ENCODE measurements at places on chromosomes 4 and X.

GRCh38 chrX:17527135-17527701 is 152.2 kb downstream of the NHS start:
- peak; percentile 28 for DNase-seq

DNA sequence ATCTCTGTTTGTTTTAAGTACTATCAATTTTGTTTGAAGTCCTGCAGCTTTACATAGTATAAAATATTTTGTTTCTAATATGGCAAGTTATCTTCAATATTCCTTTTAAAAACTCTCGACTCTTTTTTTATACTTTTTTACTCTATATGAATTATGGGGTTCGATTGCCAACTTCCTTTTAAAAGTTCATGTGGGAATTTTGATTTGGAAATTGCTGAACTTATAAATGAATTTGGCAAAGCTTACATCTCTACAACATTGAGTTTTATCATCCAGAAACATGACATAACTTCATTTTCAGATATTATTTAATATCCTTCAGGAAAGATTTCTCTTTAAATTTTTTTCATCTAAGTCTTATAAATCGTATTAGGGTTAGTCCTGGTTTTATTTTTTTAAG is 60.8 kb downstream of the ASB9 start:
- no peak for DNase-seq

DNA sequence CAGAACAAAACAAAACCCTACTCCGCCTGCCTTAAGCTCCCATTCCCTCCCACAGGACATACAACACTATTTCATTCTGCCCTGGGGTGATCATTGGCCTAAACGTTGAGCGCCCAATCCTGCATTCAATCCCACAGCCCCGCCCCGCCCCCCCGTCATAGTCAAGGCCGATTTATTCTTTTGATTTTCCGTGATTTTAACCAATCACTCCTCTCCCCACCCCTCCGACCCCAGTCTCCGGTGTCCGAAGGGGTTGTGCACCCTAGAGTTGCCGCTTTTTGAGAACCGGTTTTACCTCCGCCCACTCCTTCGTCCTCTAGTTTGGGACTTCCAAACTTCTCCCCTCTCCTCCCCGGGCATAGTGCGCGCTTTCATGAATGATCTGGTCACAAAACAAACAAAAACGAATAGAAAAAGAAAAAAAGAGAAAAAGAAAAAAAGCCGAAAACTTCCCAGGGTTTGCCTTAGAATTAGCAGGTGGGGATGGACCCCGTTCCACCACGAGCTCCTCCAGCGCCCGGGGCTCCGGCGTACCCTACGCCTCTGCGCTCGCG is 446 bp upstream of the UBE2A start:
- DNase-seq, result peak; percentile 15

DNA sequence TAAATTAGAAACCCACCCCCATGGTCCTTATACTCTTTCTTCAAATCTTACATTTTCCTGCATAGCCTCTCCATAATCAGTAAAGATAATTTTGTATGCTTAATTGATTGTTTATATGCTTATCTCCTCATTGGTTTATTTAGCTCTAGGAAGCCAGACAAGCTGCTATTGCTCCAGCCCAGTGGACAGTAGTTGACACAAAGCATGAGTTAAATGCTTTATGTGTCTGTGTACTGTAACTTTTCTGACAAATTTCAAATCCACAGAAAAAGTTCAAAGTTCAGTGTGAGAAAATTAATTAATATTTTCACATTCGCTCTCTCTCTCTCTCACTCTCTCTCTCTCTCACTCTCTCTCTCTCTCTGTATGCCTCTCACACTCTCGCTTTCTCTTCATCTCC is 181.7 kb downstream of the GABRB1 start:
- DNase-seq, result no peak

GRCh38 chr4:47469951-47470350 is 6.4 kb upstream of the COMMD8 start:
- DNase-seq, result no peak

DNA sequence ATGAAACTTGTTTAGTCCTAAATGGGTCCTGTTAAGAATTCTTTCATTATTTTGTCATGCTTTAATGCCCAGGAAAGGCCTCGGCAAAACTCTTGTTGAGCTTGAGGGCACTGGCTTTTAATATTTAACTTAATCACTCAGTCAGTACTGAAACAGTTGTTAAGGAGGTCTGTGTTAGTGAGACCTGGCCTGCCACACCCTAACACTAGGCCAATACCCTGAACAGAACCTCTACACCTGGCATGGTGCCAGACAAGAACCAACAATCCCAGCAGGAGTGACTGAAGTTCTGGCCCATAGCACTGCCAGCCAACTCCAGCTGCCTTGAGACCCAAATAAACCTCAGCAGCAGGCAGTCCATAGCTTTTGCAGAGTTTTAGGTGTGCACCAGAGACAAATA is 85.7 kb upstream of the ITM2A start:
- no peak for DNase-seq

DNA sequence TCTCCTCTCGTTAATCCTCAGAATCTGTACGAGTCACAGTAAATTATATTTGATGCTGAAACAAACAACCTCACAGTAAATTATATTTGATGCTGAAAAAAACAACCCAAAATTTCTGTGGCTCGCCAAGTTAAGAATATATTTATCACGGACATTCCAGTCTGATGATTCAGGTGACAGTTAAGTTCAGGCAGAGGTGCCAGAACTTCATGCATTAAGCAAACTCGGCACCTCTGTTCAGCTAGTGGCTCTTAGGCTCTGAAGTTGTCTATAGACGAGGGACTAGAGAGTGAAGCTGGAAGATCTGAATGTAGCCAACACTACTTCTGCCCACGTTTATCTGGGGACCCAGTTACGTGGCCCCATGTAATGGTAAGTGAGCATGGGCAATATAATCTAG is 132.2 kb upstream of the AGA start:
- DNase-seq, result no peak

DNA sequence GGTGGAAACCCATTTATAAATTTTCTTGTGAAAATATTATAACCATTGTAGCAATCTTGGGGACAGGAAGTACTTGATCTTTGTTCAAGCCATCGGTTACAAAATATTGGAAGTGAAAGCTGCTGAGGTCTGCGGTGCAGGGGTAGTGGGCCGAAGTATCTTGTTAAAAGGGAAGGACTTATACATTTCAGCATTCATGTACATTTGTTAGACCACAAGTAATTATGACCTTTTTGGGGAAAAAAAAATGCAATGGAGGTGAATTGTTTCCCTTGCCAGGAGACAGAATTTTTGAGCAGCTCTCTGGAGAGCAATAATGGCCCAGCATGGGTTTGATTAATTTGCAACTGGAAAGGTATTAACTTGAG is 121.3 kb downstream of the EGF start:
- peak; percentile 64 for DNase-seq

DNA sequence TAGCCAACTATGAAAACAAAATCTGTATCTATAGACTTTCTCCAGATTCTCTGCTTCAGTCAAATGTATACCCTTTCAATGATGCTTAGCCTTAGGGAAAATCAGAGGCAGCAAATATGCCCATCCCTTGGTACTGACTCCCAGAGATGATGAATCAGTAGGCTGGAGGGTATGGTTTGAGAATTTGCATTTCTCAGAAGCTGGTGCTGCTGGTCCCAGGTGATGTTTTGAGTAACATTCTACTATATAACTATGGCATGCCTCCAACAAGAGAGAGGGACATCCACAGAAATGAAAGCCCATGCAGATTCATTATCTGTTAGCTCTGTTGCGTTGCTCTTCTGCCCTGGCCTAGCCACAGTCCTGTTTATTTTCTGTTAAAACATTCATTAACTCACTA is 13.6 kb downstream of the TNIP3 start:
- no peak for DNase-seq

DNA sequence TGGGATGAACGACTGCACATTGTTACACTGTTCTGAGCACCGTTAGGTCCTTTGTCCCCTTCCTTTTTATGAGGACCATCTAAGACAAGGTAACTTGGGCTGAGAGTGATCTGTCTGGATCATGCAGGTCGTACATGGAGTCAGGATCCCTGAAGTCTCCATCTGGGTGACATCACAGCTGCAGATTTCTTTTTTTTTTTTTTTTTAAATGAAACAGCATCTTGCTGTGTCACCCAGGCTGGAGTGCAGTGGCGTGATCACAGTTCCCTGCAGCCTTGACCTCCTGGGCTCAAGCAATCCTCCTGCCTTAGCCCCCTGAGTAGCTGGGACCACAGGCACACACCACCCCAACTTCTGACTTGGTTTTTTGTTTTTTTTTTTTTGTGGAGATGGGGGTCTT is 16.5 kb downstream of the SHROOM2 start:
- no peak for DNase-seq

- no peak for DNase-seq
Measured at GRCh38 chr4:41111791-41112190, 102.6 kb downstream of the APBB2 start.

GRCh38 chr4:11299016-11299415 is 129.7 kb downstream of the HS3ST1 start:
- no peak for DNase-seq

Measured in hematopoietic multipotent progenitor cell treated with erythropoietin and hydrocortisone succinate and interleukin-3 and kit ligand, for 6 days (in vitro differentiated cells).